SHP77 (cell line): ENCODE measurements at places on chromosomes 2 and 18.
A peak's percentile ranks its signal among the peaks of the same experiment; 100 is the strongest.

GRCh38 chr18:52715991-52716390, 376.0 kb downstream of the DCC start:
- no peak for DNase-seq

- DNase-seq = peak; percentile 23
Observed at GRCh38 chr2:241616168-241617125, 20.5 kb downstream of the THAP4 start.

GRCh38 chr18:25786758-25787157, 303.7 kb downstream of the SS18 start:
- DNase-seq = no peak

DNA sequence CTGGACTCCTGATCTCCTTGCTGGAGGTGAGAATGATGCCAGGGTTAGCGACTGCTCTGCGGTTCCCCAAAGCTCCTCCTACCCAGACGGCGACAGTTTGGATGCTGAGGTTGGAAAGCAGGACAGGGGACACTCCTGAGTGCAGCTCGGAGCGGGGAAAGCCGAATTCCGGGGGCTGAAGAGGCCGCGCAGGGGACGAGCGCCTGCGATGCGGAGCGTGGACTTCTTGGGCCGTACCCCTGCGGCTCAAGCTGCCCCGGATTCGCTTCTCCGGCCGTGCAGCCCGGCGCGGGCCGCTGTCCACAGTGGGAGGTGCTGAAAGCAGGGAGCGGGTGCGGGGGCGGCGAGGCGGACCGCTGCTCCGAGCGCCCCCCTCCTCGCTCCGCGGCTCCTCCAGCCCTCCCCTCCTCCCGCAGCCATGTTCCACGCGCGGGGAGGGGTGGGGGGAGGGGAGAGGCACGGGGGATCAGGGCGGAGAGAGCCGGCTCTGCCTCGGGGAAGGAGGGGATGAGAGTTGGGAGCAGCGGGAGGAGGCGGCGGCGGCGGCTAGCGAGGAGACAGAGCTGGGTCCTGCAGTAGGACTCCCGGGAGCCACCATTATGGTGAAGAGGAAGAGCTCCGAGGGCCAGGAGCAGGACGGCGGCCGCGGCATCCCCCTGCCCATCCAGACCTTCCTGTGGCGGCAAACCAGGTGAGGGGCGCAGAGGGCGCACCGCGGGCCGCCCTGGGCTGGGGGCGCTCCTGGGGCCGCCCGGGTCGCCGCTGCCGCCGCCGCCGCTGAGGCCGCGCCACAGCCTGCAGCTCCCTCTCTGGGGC, at the start of gene UNC80:
Gene UNC80 (plus strand): TSS at position 359 of the 816 bp plus-strand sequence. CDS start 241 bp downstream, at position 600.
- DNase-seq = peak; percentile 71

GRCh38 chr2:200127848-200128247, 172.5 kb downstream of the MAIP1 start:
- DNase-seq = no peak

GRCh38 chr2:215773728-215774127, 239.6 kb downstream of the MREG start:
- DNase-seq = no peak

DNA sequence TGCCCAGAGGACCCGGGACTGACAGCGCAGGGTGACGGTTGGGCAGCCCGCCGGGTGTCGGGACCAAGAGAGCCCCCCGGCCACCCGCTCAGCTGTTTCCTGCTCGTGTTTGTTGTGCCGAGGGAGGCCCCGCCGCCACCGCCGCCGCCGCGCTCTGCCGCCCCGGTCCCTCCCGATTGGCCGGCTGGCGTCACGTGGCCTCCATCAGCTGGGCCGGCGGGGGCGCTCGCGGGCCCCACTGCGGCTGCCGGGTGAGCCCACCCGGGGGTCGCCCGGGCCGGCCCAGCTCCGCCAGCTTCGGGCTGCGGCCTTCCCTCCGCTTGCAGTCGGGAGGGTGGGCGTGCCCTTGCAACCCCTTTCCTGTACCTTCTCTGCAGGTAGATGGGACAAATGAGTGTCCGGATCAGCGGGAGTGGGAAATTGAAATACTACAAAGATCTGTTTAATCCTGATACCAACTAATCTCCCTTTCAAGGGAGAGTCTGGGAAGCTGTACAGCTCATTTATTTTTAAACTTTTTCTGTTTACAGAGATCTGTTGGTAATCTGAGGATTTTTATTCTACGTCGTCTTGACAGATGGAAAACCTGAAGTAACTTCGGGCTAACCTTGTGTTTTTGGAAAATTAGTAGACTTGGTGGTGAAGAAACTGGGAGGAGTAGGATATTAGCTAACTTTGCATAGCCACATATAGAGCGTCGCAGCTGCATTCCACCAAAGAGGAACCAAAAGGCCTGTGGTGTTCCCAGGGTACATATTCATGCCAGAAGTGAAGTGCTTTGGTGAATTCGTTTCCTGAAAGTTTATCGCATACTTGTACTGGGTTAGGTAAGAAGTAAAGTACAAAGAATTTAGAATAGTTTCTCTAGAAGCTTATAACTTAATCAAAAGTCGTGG, 1.2 kb downstream of the YPEL5 start:
- no peak for DNase-seq

DNA sequence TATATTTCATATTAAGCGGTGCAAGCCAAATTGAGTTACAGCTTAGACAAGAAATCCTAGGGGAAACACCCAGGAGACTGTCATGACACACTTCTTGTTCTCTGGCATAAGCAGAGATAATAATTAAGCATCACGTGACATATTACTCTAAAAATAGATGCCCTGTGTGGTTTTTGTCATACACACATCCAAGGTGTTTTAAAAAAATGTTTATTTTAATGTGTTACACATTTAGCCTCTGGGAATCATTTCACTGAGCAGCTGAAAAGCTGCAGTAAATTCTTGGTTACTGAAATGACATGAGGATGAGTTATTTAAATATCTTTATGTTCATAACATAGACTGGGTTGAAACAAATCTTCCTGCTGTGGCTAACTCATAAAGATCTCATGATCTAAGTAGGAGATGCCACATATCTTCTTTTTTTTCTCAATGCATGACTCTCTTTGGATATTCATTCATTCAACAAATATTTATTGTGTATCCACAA, 38.0 kb upstream of the ERMN start:
- no peak for DNase-seq

DNA sequence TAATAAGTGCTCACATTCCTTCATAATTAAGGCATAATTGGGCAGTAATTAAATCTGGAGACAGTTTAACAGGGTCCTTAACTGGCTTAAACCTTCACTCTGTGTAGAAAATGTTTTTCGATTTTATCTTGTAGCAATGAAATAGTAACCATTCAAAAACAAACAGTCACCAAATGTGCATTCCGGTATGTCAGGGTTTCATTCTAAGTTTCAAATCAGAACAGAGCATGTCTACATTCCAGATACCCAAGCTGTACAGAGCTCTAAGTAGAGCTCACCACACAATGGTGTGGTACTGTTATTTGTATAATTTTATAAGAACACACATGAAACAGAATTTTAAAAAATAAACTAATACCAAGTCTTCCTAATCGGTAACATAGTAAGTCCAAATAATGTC, 52.6 kb downstream of the SMAD2 start:
- DNase-seq = no peak
